Endothelial cell of umbilical vein (primary cell): ENCODE measurements at places on chromosomes 6 and 20. TPM values are rescaled to one million over a fixed set of nuclear protein-coding genes. Genes with fewer than 3 reads are reported as not detected.

Gene MACROD2
- total RNA-seq, result 0.73 and 0.97 TPM in 2 replicates

Gene GPANK1
- 11.7 and 12.6 TPM in 2 replicates for total RNA-seq

Gene HLA-DRA
- not detected in 2 replicates for total RNA-seq

Gene RPS21
- 1,627 and 1,644 TPM in 2 replicates for total RNA-seq

Gene TLDC2
- not detected in 2 replicates for total RNA-seq

DNA sequence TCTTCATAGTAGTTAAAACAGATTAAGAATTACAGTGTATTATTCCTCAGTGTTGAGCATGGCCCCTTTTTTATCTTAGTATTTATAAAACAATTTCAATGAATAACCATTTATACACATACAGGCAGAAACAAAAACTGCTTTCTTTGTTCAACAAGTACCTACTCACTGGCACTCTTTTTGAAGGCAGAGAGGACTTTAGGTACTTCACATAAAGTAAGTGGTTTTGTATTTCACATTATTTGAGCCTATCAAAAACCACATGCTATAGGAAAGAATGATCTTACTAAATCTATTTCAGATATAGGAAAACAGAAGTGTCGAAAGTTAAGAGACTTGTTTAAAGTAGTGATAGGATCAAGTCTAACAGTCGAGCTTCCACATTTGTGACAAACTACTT, 73.8 kb downstream of the PRKN start:
- no peak for DNase-seq

DNA sequence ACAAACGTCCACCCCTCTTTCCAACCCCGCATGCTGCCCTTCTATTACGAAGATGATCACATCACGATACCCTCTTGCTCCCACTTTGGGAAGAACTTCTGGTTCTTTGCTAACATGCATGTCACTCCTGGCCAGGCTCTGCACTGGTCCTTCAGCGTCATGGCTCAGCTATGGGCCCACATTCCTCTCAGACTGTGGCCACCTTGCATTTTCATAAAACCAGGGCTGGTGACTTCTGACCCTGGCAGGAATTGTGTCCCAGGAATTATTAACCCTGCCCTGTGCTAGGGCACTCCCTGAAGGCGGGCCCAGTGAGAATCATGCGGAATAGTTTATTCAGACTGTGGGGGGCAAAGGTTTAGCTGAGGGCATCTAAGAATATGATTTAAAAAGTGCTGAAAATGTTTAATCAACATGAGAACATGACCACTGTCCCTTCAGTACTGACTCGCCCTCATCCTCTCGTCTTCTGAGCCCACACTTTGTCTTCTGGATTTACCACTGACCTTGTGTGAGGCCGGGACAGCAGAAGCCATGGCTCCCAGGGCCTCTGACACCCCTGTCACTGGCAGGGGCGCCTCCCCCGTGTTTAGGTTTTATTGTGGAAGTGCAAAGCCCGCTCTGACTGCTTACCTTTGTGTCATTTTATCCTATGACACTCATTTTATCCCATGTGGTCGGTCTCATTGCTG, 38.1 kb upstream of the THBS2 start:
- DNase-seq, result no peak

DNA sequence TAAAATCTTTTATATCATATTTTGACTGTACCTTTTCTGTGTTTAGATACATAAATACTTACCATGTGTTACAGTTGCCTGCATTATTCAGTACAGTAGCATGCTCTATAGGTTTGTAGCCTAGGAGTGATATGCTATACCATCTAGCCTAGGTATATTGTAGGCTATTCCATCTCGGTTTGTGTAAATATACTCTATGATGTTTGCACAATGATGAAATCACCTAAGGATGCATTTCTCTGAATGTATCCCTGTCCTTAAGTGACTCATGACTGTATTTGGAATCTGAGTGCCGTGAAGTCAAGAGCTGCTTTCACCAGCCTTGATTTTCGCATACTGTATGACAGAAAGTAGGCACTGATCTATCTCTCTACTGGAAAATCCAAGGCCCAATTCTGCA, 129.9 kb downstream of the UTRN start:
- DNase-seq, result peak; percentile 48

DNA sequence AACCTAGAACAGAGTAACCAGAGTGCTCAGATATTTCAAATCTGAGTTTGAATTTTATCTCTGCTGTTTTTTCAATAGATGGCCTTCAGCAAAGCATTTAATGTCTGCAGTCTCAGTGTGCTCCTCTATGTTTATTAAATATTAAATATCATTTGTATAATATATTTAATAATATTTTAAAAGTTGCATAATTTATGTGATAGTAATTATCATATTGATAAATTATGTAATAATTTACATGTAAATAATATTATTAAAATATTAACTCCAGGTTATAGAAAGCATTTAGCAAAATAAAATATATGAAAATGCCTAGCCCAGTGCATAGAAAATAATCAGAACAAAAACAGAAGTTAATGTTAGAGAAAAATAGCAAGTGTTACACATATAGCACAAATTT, 930.0 kb upstream of the SLC35B3 start:
- no peak for DNase-seq

- DNase-seq, result peak; percentile 93
These were observed 2.7 kb downstream of the L3MBTL3 start for GRCh38 chr6:130020907-130021629.

GRCh38 chr6:163603395-163603794, 188.9 kb downstream of the QKI start:
- DNase-seq, result no peak

DNA sequence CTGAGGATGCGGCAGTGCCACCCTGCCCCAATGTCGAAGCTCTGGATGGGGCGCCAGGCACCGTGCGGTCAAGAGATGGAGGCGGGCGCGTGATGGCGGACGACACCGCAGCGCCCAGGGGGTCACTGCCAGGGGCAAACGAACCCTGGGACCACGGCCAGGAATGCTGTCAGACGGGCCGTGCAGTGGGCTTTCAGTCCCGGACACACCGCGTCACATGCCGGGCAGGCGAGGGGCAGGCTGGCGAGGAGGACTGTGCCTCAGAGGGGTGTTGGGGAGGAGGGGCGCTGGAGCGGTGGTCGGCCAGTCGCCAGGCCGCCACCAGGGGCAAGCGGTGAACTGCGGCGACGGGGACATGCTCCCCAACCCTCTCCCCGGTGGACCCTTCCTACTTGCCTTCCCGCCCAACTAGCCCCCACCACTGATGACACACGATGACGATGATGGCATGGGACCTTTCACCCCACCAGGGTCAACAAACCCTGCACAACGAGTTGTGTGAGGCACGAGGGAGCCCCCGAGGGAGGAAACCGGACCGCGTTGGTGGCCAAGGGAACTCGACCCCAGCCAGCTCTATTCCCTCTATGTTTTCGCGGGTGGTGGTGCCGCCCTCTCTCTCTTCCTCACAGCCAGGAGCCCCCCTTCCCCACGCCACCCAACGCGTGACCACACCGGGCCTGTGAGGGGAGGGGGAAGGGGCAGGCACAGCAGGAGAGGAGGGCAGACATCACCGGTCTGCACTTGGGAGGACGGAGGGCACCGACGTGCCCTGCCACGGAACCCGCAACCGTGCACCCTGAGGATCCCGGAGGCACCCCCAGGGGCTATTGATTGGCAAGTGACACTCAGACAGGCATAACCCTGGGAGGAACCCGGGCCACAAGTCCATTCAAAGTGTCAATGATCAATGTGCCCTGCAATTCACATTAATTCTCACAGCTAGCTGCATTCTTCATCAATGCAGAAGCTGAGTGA, 1960.9 kb upstream of the DEFB115 start:
- DNase-seq, result no peak

GRCh38 chr6:3549314-3549940, 92.6 kb upstream of the SLC22A23 start:
- peak; percentile 1 for DNase-seq

DNA sequence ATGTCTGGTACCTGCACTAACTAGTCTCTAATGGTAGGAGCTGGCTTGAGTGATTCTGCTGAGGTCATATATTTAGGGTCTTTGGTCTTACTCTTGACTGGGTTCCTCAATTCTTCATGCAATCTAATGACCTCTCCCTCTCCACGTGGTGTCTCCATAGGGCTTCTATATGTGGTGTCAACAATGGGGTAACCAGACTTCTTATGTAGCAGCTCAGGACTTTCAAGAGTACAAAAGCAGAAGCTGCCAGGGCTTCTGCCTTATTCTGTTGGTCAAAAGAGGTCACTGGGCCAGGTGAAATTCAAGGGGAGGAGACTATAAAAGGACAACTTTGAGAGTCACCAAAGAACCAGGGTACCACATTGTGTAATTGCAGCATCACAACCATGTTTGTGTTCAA, 54.3 kb downstream of the NUS1 start:
- DNase-seq, result no peak

DNA sequence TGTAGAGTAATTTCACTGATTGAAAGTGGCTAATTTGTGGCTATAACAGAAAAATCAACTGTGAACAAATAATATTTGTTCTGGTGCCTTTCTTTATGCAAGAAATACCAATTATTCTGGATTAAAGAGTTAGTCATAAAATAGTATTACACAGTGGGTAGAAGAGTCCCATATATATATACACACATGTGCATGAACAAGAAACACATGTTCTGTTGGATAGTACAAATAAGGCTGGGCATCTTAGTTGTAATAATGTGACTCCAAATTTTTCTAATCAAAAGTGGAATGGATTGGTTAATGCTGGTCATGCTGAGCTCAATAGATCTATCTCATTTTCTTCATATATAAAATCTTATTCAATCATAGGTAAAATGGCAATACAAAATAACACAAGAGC, 179.4 kb downstream of the OGFRL1 start:
- no peak for DNase-seq

- DNase-seq, result no peak
These were observed 337.4 kb upstream of the PRDM1 start for GRCh38 chr6:105748737-105749161.

GRCh38 chr6:163485388-163485851, 70.9 kb downstream of the QKI start:
- no peak for DNase-seq

GRCh38 chr6:113464960-113465359, 392.2 kb upstream of the MARCKS start:
- peak; percentile 61 for DNase-seq

GRCh38 chr20:25005661-25006060, 13.1 kb upstream of the APMAP start:
- no peak for DNase-seq

DNA sequence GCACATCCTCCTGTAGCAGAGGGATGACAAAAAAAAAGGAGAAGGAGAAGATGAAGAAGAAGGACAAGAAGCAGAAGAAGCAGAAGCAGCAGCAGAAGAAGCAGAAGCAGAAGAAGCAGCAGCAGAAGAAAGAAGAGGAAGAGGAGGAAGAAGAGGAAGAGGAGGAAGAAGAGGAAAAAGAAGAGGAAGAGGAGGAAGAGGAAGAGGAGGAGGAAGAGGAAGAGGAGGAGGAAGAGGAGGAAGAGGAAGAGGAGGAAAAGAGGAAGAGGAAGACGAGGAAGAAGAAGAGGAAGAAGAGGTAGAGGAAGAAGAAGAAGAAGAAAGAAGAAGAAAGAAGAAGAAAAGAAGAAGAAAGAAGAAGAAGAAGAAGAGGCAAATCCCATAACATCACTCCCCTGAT, 35.0 kb upstream of the AHI1 start:
- DNase-seq, result no peak

- DNase-seq, result no peak
These were observed 360.7 kb upstream of the ZFP64 start for GRCh38 chr20:52552181-52552872.

GRCh38 chr6:143059663-143060353, 881 bp upstream of the AIG1 start:
- DNase-seq, result peak; percentile 68

DNA sequence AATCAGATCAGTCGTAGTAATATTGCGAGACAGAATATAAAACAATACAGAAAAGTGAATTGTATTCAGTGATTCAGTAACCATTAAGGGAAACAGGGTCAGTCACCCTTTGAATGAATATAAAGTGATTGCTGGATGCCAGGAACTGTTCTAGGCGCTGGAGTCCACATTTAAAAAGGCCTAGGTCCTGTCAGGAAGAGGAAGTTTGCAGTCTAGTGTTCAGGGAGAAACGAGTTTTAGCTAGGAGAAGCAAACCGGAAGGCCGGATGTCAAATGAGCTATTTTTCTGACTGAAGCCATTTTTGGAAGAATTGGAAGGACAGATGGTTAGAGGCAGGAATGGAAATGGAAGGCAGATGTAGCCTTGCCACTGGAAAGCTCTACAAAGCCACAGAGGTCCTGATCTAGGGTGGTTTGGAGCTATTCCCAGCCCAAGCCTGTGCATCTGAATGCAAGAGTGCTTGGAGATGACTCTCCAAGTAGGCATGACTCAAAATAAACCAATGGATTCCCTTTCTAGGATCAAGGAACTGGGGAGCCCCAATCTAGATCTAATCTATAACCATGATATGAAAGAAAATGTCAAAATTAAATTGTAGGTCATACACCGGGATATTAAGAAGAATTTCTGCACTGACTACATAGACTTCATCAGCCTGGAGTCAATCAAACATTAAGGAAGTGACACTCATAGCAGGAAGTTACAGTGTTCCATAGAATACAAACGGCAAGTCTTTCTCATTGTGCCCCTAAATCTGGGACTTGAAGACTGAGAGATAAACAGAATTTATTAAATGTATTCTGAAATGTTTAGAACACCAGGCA, 36.8 kb upstream of the CDKAL1 start:
- peak; percentile 70 for DNase-seq

DNA sequence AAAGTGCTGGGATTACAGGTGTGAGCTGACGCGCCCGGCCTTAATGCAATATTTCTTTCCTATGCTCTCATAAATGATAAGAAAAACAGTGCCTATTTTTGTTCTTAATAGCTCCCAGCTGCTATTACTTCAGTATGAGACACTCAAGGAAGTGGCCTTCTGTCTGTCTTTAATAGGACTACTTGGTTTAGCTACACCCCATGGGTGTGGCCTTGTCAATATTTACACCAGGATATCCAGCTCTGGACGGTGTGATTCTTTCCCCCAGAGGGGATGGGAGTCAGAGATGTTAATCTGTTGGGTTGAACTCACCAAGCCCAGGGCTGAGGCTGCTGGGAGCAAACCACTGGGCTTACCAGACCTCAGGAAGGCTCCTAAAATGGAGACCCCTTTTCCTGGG, 134.2 kb downstream of the CEP57L1 start:
- no peak for DNase-seq

DNA sequence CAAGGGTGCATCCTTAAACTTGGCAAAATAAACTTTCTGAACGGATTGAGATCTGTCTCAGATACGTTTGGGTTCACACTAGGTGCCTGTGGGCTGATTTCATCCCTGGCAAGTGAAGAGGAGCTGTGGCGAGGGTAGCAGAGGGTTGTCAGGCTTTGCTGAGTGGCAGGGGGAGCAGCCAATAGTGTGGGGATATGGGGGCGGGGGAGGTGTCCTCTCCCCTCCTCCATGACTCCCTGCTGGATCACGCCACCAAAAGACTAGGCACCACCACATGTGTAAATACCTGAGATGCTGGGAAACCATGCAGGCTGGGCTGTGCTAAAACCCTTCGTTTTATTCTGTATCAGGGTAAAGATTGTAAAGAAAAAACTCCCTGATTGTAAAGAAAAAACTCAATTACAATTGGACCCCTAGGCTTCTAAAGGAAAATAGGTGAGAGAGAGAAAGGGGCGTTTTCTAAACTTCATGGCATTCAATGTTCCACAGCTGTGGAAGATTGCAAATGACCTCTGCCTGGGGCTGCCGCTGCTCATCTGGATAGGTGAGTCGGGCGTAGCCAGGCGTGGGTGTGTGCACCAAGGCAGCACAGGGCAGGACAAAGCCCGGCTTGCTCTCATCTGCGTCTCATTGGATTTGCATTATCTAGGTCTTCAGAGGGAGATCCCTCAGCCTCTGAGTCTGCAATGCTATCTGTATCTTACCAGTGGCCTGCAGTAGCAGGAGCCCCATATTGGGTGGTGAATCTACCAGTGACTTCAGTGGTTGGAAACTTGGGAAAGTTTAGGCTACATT, 26.9 kb upstream of the ADTRP start:
- DNase-seq, result no peak
